ENCODE measurements at places on chromosomes 7 and 10. TPM values are rescaled to one million over a fixed set of nuclear protein-coding genes. Genes with fewer than 3 reads are reported as not detected.

CCDC7 gene
- polyA plus RNA-seq: 2.7 TPM

UROS gene
- polyA plus RNA-seq: 31.0 TPM

CPXM2 gene
- 6.9 TPM for polyA plus RNA-seq

SCART1 gene
- 1.6 TPM for polyA plus RNA-seq

TBX20 gene
- not detected for polyA plus RNA-seq

LHFPL3 gene
- 0.05 TPM for polyA plus RNA-seq

UCN3 gene
- 0.30 TPM for polyA plus RNA-seq

TBXAS1 gene
- polyA plus RNA-seq: 16.3 TPM

WIPF3 gene
- 0.55 TPM for polyA plus RNA-seq

GPR37 gene
- 1.1 TPM for polyA plus RNA-seq

CLEC2L gene
- 0.41 TPM for polyA plus RNA-seq

ZNHIT1 gene
- polyA plus RNA-seq: 103 TPM

TEX36 gene
- not detected for polyA plus RNA-seq

CD36 gene
- 30.9 TPM for polyA plus RNA-seq

XRCC2 gene
- polyA plus RNA-seq: 0.64 TPM

BICC1 gene
- polyA plus RNA-seq: 1.8 TPM

ADK gene
- 32.0 TPM for polyA plus RNA-seq

Measured in thymus (tissue), 14 donors.